ENCODE measurements at places on chromosomes 4 and X.
A peak's percentile ranks its signal among the peaks of the same experiment; 100 is the strongest.

DNA sequence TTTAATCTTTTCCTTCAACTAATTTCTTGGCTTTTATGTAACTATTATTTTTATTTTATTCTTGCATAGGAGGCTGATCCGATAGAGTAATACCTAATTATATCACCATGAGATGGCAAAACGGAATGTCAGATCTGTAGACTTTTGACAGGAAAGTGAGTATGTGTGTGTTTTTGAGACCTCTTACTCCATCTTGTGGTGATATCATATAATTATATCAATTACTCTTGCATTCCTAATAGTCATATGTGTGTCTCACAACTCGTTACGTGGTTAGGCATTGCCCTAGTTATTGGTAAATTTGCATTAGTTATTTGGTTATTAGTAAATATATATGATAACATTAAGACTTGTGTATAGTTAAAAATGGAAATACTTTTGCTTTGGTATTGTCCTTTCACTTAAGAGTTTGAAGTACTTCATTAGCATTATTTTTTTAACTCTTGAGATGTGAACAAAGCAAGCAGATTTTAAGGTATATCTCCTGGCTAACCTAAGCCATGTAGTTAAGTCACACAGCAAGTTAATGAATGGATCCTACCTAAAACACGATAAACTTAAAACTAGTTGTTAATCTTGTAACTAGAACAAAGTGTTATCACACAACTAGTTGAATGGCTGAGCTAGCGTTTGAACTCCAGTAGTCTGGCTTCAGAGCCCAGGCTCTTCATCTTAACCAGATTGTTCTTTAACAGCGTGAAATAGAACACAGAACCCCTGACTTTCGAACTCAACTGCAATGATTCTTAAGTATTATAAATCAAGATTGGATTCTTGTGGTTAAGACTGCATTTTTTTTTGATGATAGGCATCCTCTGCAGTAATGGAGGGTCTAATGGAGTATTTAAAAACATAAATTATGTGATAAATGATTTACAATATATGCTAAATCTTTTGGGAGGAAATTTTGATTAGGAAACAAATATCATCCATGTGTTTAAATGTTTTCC, 67.1 kb downstream of the PGRMC2 start:
- no peak for DNase-seq

DNA sequence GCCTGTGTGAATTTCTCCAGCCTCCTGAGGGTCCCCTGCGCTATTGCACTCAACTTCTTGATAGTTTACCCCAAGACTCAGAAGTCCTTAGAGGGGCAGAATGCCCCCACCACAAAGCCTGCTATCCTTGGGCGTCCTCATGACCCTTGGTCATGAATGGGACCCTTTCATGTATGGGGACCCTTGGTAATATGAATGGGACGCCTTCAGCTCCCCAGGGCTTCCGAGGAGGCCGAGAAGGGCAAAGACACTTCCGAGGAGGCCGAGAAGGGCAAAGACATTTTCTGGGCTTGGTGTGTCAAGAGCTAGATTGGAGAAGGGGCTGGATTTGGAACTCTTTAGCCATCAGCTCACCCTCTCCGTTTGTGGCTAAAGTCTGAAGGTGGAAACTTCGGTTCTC, 8.6 kb downstream of the SHOX start:
- DNase-seq = no peak

DNA sequence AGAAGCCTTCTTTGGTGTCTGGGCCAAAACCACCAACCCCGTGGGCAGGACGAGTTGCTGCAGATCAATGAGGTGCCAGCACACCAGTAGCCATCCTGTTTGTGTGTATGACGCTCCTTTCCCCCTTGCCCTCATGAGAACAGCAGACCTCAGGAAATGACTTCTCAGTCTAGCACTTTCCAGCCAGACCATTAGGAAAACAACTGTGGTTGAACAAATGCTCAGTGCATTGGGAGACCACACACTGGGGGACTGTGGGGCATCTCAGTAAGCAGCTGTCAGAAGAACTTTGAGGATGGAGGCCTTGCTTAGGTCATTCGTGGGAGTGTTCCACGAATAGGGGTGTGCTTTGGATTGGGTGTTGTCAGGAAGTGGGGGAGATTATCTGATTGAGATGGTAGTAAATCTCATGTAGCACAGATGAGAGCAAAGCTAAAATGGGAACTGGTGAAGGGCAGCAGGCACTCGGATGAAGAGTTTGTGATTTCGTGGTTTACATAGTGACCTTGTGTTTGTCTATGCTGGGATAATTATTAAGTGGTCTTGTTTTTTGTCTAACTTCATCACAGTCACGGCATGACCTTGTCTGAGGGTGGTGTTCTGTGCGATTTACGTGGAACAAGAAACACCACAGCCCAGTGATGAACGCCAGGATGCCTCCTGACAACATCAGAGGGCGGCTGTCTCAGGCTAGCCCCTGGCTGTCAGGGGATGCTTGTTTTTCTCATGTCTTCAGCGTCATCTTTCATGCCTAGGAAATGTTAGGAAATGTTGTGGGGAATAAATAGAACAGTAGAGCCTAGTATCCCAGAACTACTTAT, 70.1 kb downstream of the USP46 start:
- DNase-seq = no peak

GRCh38 chr4:113232194-113232593, 182.7 kb downstream of the ANK2 start:
- DNase-seq = no peak

- peak; percentile 22 for DNase-seq
Observed at GRCh38 chrX:33725535-33726210, 406.4 kb downstream of the FAM47A start.

- no peak for DNase-seq
Observed at GRCh38 chr4:36332023-36332781, 50.8 kb downstream of the DTHD1 start.

DNA sequence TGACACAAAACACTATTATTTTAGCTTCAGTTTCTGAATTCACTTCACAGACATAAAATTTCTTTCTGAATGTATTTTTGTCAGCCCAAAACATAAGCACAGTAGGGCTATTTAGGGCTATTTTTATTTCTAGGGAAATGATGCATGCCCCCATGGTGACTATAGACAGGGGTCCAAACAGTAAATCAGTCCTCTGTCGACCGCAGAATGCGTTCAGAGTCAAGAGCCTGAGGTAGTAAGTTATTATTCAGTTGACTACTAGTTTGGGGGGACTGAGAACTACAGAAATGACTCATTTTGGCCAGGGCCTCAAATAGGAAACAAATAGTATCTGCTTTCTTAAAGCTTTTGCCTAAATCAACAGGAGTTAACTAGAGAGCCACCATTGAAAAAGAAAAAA, 414.4 kb downstream of the AFF2 start:
- no peak for DNase-seq

DNA sequence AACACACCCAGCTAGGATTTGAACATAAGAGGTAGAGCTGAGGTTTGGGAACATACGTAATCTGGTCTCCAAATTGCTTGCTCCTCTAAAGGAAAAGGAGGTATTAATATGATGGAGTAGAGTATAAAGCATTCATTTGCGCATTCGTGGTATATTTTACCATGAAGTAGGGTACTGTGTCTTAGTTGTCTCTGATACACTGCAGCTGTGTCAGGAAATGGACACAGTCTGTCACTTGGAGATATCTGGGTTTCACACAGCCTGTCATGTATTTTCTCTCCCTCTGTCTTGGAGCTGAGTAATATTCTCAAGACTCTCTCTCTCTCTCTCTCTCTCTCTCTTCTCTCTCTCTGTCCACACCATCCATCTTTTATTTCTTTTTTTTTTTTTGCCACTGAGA, 274.8 kb upstream of the UGT8 start:
- DNase-seq = no peak

GRCh38 chr4:83610729-83611128, 74.8 kb downstream of the GPAT3 start:
- DNase-seq = no peak

- DNase-seq = no peak
Observed at GRCh38 chrX:53072418-53073114, 9.6 kb upstream of the TSPYL2 start.

GRCh38 chr4:38152305-38152704, 192.1 kb downstream of the PTTG2 start:
- no peak for DNase-seq

DNA sequence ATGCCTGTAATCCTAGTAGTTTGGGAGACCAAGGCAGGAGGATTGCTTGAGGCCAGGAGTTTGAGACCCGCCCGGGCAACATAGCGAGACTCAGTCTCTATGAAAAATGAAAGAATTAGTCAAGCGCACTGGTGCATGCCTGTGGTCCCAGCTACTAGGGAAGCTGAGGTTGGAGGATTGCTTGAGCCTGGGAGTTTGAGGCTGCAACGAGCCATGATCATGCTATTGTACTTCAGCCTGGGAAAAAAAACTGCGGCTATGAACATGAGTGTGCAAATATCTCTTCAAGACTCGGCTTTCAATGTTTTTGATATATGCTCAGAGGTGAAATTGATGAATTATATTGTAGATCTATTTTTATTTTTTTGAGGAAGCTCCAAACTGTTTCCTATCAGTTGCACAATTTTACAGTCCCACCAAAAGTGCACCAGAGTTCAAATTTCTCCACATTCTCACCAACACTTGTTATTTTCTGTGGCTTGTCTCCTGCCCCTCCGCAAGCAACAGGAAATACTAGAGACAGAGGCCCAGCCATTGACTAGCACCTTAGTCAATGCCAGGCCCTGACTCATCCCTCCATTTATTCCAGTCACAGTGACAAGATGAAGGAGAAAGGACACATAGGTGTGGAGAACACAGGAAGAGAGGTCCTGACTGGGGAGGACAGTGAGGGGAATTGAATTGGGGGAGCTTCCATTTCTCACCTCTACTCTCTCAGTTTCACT, 33.1 kb upstream of the ZNF41 start:
- no peak for DNase-seq

DNA sequence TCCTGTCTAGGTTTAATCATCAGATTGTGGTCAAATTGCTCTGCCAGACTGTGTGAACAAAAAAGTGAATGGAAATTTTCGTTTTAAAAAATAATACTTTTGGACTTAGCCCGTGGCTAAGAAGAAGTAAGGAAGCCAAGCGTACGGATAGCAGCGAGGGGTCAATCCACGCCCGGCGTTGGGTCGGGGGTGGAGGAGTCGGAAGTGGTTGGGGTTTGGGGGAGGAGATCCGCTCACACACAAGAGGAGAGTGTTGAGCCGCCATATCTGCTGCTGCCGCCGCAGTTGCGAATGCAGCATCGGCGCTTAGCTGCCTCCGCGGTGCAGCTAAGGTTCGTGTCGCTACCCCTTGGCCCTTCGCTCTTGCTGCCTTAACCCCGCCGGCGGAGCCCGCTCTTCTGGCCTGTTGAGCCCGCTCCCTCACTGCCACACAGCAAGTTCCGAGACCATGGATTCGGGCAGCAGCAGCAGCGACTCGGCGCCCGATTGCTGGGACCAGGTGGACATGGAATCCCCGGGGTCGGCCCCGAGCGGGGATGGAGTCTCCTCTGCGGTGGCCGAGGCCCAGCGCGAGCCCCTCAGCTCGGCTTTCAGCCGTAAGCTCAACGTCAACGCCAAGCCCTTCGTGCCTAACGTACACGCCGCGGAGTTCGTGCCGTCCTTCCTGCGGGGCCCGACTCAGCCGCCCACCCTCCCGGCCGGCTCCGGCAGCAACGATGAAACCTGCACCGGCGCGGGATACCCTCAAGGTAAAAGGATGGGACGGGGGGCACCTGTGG, at the start of gene GSPT2:
Gene GSPT2 (plus strand): TSS at position 264 of the 779 bp plus-strand sequence. CDS start 185 bp downstream, at position 449.
- DNase-seq = peak; percentile 72

GRCh38 chrX:96798982-96799381, 84.7 kb upstream of the RPA4 start:
- DNase-seq = no peak

DNA sequence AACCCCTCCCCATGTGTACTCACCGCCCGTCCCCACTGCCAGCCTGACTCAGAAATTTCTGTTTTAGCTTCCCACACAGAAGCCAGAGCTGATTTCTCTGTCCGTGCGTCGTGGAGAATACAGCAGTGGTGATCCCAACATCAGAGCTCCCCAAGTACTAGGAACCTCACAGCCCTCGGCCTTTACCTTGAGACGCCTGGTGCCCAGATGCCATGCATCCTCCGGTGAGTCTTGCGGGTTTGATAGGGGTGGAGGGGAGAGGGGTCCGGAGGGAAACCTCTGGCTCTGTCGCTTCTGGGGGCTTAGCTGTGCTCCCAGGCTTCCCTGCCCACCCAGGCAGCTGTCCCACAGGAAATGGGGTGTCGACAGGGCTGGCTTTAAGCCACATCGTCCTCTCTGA, 2.1 kb downstream of the LOC101059915 start:
- DNase-seq = no peak

GRCh38 chr4:98202907-98203306, 58.3 kb upstream of the RAP1GDS1 start:
- DNase-seq = no peak

- no peak for DNase-seq
Observed at GRCh38 chr4:48033825-48034413, 17.3 kb downstream of the NIPAL1 start.

DNA sequence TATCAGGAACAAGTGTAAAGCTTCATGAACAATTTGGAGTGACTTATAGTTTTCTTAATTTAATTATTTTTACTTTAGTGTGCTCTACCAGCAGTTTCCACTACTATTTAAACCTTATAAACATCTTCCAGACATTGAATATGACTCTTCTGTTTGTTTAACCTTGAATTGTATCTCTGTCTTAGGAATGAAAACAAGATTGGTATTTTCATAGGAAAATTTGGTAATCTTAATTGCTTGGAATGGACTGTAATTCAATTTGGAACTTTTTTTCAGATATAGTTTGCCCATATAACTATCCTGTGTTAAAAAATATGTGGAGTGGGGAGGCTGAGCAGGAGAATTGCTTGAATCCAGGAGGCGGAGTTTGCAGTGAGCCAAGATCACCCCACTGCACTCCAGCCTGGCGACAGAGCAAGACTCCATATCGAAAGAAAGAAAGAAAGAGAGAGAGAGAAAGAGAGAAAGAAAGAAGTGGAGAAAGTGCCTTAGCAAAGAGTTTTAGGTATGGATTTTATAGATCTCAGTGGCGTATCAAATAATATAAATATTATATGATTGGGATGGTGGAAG, 242.4 kb downstream of the BMPR1B start:
- DNase-seq = no peak

DNA sequence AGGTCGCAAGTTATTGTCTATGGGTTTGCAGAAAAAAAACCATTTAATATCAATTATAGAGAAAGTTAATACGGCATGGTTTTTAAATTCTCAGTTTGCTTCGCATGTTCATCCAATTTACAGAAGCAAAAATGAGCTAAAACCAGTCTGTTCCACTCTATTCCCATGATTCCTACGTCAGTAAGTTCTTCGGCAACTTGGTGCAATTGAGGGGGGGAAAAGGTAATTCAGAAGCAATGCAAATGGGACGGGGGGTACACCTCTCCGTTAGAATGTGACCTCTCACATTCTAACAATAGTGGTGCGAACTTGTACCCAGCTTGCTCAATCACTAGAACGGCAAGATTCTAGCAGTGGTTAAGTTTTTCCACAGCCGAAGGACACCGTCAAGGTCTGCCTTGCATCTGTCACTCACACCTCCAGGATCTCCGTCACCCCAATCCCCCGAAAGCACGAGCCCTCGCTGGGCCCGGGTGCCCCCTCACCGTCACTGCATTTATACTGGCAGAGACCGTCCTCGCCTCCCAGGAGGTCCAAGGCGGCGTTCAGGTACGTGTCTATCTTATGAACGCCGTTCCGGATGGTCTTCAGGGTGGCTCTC, 653 bp downstream of the PLA2G12A start:
- no peak for DNase-seq

GRCh38 chr4:186061921-186062320, 7.0 kb upstream of the TLR3 start:
- DNase-seq = no peak

GRCh38 chr4:174940002-174940401, 21.8 kb downstream of the ADAM29 start:
- DNase-seq = no peak

GRCh38 chr4:95071851-95072250, 314.1 kb downstream of the BMPR1B start:
- no peak for DNase-seq

All from lower lobe of right lung (tissue), 2 donors.